Activated CD4-positive, alpha-beta T cell treated with anti-CD3 and anti-CD28 coated beads, Interleukin-2, amount 50 U/mL, for 1 hour (primary cell): ENCODE measurements at places on chromosomes 1 and 21.

GRCh38 chr21:45767071-45768006, 123.8 kb downstream of the PCBP3 start:
- peak; percentile 23 for DNase-seq

GRCh38 chr21:44881198-44881872, 7.8 kb upstream of the PTTG1IP start:
- no peak for DNase-seq

- no peak for DNase-seq
Measured at GRCh38 chr21:34590520-34590919, 24.4 kb downstream of the RCAN1 start.

GRCh38 chr1:206544562-206545257, 37.4 kb downstream of the RASSF5 start:
- peak; percentile 86 for DNase-seq

DNA sequence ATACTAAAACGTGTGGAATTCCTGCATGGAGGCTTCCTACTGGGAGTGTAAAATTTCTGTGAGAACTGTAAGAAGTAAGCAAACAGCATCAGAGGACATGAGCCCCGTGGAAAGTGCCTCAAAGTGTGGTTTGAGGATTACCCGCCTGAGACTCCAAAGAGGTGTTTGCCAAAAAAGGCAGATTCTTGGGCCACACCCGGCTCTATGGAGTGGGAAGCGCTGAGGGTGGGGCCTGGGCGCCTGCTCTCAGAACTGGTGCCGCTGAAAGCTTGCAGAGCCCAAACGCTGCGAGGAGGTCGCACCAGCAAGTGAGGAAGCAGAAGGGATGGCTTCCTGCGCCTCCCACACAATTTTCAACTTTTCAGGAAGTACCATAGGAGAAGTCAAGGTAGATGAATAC, 43.0 kb upstream of the PSEN2 start:
- DNase-seq: peak; percentile 15

DNA sequence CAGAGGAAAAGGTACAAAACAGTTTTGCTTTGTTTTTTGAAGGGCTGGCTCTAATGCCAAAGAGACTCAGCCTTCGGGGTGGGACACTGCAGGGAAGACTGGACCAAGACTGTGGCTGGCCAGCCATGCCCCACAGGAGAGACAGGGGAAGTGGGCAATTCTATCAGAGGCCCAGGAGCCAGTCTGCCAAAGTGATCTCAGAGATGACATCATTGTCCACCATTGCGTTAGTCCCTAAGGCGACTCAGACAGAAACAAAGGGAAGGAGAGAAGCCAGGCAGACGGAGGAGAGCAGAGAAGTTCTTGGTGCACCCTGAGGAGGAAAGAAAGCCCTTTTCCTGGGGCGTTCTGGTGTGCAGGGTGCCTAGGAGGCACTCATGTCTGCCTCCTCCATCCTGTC, 26.4 kb downstream of the OPTC start:
- no peak for DNase-seq

GRCh38 chr1:151918819-151919610, 9.7 kb upstream of the THEM4 start:
- DNase-seq: no peak

- no peak for DNase-seq
Measured at GRCh38 chr1:44086692-44087474, 31.7 kb upstream of the KLF17 start.

- no peak for DNase-seq
Measured at GRCh38 chr21:37811711-37812110, 104.5 kb downstream of the KCNJ6 start.

DNA sequence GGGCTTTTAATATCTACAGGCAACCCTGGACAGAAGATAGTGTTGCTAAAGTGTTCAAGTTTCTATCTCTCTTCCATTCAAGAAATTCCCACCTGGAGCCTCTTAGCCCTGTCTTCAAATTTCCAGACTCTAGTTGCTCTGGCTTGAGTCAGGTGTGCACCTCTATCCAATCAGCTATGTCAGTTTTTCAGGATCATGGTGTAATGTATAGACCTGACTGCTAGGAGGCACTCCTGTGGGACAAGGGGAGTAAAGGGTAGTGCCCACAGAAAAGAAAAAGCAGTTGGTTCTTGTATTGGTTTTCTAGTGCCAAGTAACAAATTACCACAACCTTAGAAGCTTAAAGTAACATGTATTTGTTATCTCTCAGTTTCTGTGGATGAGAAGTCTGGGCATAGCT, 6.2 kb upstream of the ZRANB2 start:
- DNase-seq: no peak

DNA sequence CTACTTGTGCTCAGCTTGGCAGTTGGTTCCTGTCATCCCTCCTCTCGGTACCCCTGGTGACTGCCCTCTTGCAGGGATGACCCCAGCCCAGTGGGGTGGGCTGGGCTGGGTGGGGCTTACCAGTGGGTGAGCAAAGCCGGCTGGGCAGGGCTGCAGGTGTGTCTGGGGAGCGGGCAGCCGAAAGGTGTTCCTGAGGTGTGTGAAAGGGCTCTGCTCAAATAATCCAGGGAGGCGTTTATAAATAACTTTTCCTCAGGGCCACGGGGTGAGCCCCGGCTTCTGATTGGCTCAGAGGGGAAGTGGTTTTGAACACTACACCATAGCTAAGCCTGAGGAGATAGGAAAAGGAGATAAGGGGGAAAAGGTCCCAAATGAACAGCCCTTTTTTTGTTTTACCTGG, at the start of gene SLC26A9:
Gene SLC26A9 (minus strand): TSS at position 212 of the 400 bp plus-strand sequence. CDS start 7,636 bp downstream, outside the sequence.
- no peak for DNase-seq

- no peak for DNase-seq
Measured at GRCh38 chr1:2099886-2100779, 49.9 kb downstream of the PRKCZ start.

GRCh38 chr1:235495551-235495950, 8.7 kb downstream of the B3GALNT2 start:
- no peak for DNase-seq

DNA sequence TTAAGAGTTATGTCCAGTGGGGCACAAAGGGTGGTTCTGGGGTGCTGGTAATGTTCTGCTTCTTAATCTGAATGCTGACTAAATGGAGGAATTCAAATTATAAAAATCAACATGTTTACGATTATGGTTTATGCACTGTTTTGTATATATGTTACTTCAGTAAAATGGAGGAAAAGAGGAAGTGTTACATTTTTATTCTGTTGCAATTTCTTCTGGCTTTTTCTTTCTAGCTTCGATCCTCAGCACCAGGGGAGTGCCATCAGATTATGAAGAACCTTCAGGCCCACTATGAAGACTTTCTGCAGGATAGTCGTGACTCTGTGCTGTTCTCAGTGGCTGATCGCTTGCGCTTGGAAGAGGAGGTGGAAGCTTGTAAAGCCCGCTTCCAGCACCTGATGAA, 105.5 kb downstream of the MACF1 start:
- no peak for DNase-seq

- no peak for DNase-seq
Measured at GRCh38 chr1:112083487-112083886, 94.0 kb upstream of the KCND3 start.

GRCh38 chr1:165116732-165117131, 239.8 kb downstream of the LMX1A start:
- DNase-seq: no peak

GRCh38 chr1:193674292-193674944, 488.0 kb upstream of the B3GALT2 start:
- no peak for DNase-seq

- no peak for DNase-seq
Measured at GRCh38 chr1:201537891-201538611, 876 bp upstream of the NAV1 start.

GRCh38 chr1:243421784-243422183, 165.9 kb downstream of the SDCCAG8 start:
- peak; percentile 31 for DNase-seq

GRCh38 chr1:16013220-16013907, 4.5 kb downstream of the HSPB7 start:
- DNase-seq: peak; percentile 39

DNA sequence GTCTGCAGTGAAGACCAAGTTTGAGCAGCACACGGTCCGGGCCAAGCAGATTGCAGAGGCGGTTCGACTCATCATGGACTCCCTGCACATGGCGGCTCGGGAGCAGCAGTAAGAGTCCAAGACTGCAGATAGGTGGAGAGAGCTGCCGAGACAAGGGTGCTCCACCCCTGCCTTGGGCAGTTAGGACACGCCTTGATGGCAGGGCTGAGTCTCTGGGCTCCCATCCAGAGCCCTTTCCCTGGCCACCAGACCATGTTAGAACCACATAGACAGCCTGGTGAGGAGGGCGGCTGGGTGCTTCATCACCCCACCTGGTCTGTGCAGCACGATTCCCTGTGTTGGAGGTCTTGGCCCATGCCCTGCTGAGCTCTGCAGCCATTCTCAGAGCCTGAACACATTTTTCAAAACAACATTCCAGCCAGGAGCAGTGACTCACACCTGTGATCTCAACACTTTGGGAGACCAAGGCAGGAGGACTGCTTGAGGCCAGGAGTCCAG, 17.3 kb upstream of the MIIP start:
- DNase-seq: no peak

DNA sequence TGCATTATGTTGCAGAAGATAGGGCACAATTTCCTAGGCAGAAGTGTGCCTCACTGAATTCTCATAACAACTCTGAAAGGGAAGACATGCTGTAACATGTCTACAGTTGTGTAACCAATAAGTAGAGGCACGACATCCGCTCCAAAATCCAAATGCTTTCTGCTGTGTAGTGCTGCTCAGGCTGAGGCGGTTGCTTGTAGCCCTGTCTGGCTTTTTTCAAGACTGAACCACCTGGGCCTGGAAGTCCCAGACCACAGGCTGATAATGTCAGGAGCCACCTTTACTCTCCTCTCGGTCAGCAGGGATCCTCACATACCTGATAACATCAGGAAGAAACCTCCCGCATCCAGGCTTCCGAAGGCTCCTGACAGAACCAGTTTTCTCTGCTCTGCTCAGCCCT, 10.9 kb downstream of the AKNAD1 start:
- no peak for DNase-seq

- no peak for DNase-seq
Measured at GRCh38 chr1:97875996-97876395, 44.8 kb downstream of the DPYD start.

DNA sequence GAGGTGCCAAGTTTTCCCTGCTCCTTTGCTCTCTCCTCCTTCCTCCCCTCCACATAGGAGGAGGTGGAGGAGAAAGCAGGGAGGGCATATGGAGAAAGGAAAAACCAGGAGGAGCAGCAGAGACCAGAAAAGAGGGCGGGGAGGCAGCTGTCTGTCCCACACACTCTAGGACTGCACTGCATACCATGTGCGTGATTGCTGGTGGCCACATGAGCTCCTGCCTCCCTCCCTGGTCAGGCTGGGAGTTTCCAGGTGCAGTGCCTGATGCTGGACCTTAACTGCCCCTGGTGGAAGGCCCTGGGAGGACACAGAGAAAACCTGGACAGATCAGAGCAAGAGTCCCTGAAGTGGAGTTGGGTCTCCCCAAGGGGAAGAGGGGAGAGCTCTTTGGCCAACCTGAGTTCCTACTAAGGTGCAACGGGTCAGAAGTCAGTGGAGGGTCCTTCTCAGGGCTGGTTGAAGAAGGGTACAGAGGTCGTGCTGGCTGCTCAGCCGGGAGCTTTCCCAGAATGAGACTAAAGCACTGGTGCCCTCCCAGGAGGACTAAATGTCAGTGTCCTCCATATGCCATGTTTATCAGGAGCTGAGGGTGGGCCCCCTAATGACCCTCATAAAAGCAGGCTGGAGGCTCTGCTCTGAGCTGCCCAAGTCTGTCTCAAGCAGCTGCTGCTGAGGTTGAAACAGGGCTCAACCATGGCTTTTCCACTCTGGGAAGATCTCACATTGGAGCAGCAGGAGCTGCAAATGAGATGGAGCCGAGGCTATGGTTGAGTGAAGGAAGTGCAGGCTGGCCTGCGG, 3.5 kb upstream of the LGR6 start:
- no peak for DNase-seq

GRCh38 chr21:41660748-41661147, 106.1 kb downstream of the RIPK4 start:
- DNase-seq: no peak

DNA sequence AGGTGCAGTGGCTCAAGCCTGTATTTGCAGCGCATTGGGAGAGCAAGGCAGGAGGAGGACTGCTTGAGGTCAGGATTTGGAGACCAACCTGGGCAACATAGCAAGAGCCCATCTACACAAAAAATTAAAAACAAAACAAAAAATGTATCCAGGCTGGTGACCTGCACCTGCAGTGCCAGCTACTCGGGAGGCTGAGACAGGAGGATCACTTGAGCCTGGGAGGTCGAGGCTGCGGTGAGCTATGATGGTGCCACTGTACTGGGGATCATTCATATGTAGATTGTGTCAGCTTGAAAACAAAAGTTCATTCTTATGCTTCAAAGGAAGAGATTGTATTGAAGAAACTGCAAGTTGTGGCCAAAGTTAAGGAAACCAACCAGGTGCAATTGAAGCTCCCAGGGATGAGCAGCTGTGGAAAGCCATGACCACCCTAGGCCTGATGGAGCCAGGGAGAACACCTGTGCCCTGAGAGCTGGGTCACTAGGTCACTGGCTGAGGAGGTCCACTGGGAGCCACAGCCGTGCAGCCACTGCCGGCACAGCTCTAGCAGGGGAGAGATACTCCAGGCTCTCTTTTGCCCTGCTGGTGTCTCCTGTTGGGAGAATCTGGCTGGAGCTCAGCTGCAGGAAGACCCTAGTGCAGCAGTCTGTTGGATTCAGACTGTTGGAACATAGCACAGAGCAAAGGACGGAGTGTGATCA, 13.3 kb upstream of the BRWD1 start:
- DNase-seq: no peak

DNA sequence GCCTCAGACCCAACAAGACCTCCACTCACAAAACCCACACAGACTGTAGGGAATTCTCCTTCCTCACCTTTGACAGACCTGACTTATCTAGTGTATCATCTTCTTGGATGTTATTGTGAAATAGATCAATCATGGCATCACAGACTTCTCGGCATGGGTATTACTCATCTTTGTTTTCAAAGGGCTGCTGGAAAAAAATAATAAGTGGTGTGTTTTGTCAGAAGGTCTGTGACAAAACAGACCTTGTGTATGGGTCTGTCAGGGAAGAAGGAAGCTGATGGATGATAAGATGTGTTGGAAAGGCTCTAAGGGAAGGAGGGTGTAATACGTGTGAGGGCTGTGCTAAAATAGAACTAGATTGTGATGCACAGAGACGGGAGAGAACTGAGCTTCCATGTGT, 13.9 kb upstream of the S100A7 start:
- DNase-seq: no peak

GRCh38 chr1:100130552-100131077, 2.1 kb downstream of the SASS6 start:
- DNase-seq: no peak

GRCh38 chr1:167003711-167004110, 14.6 kb downstream of the MAEL start:
- DNase-seq: no peak

- no peak for DNase-seq
Measured at GRCh38 chr1:53532912-53533311, 73.7 kb downstream of the DMRTB1 start.

- DNase-seq: no peak
Measured at GRCh38 chr1:222105393-222105737, 363.5 kb upstream of the DUSP10 start.
